ENCODE measurements at places on chromosomes 2 and 18. TPM values are rescaled to one million over a fixed set of nuclear protein-coding genes. Genes with fewer than 3 reads are reported as not detected.

GKN2 gene
- not detected for polyA plus RNA-seq

SETBP1 gene
- 6.3 TPM for polyA plus RNA-seq

PDE11A gene
- 1.7 TPM for polyA plus RNA-seq

GIGYF2 gene
- polyA plus RNA-seq: 36.9 TPM

SERPINB12 gene
- polyA plus RNA-seq: not detected

NEURL3 gene
- not detected for polyA plus RNA-seq

ACADL gene
- polyA plus RNA-seq: 0.49 TPM

KIF1A gene
- 4.3 TPM for polyA plus RNA-seq

PLGLB1 gene
- 4.6 TPM for polyA plus RNA-seq

GTF3C2 gene
- polyA plus RNA-seq: 47.7 TPM

ANKRD29 gene
- polyA plus RNA-seq: 0.92 TPM
